ENCODE measurements at places on chromosomes 13 and 19.
A peak's percentile ranks its signal among the peaks of the same experiment; 100 is the strongest.

DNA sequence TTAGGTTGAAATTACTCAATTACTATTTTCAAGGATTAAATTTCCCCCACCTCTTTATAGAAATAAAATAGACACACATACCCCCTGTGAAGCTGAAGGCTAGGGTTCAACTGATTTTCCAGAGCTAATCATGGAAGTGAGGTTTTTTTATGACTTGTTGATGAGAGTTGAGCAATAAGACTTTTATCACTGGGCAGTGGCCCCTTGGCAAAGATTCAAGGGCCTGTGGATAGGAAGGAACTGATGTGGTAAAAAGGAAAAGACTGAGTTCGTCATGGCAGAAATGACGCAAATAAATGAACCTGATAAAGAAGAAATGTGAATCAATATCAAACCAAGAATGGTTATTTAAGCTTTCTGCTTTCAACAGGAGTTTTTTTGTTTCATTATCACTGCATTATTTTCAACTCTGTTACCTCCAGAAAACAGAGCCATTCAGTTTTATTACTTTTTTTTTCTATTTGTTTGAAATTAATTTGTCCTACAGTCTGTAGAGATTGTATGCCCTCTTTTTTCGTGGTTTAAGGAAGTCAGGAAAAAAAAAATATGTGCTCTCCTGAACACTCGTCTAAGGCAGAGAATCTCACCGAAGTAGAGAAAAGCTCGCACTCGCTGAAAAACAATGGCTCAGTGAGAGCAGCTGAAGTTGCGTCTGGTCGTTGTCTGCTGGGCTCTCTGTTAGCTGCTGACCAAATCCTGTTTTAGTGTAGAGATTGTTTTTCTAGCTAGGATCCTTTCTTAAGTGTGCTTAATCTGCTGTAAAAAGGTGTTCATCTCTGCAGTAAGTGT lies 38.9 kb downstream of the STOML3 start:
- DNase-seq: no peak

DNA sequence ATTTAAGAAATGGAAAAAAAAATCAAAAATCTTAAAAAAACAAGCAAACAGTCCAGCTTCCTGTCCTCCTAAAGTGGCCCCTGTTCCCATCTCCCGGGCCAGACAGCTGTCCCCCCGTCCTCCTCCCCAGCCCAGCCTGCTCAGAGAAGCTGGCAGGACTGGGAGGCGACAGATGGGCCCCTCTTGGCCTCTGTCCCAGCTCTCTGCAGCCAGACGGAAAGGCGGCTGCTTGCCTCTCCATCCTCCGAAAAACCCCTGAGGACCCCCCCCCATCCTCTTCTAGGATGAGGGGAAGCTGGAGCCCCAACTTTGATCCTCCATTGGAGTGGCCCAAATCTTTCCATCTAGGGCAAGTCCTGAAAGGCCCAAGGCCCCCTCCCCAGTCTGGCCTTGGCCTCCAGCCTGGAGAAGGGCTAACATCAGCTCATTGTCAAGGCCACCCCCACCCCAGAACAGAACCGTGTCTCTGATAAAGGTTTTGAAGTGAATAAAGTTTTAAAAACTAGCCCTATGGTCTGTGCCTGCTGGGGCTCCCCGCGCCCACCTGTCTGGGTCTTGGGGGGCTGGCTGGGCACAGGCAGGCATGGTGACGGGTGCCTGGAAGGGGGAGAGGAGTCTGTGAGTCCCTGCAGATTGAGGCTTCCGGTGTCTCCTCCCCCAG lies 3.8 kb downstream of the GADD45GIP1 start:
- DNase-seq: no peak

DNA sequence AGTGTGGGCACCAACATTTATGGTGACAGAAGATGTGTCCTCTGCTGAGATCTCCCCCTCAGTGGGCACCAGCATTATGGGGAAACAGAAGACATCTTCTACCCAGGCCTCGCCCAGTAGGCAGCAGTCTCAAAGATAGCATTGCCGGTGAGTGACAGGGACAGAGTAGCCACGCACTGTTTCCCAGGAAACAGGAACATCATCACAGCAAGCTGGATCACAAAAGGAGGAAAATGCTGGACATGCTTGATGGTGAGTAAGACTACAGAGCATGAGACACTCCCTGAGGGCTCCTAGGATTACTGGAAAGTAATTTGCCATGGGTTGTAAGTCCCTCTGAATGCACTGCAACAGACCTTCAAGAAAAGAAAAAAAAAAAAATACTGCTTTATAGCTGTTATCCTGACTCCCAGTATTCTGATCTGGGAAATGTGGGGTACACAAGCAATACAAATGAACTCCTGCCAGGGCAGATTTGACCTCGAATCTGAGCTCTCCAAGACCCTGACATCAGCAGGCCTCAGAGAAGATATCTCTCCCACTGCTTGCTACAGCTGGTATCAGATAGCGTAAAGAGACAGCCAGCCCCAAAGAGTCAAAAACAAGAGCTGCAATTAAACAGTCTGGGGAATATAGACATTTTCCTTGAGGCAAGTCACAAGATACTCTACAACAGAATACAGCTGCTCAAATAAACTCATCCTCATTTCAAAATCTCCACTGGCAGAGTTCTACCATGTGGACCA lies 180.4 kb downstream of the RBM26 start:
- DNase-seq: no peak

- DNase-seq: peak; percentile 78
These were observed 11.8 kb downstream of the PGLS start for GRCh38 chr19:17522988-17523872.

DNA sequence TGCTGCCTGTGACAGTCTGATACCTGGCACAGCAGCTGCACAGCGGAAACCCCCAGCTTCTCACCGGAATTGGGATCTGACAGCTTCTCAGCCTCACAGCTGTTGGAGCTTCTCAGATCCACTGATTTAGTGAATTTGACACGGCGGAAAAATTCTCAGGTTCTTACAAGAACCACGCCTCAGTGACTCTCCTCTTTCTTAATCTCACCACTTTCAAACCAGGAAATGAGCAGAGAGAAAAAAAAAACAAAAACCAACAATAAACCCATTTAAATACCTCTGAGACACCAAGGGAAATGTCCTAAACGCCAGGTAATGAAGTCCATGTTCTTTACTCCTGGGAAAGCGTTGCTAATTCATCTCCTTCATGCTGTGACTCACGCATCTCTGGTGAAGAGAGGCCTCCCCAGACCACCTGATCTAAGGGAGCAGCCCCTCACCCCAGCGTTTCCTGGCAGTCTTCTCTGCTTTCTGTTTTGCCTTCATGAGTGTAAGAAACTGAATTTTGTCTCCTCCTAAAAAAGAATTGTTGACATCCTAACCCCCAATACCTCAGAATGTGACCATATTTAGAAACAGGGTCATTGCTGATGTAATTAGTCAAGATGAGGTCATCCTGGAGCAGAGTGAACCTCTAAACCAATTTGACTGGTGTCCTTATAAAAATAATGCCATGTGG lies 15.9 kb upstream of the IZUMO2 start:
- no peak for DNase-seq

- no peak for DNase-seq
These were observed 69.6 kb downstream of the ERCC5 start for GRCh38 chr13:102915393-102915930.

DNA sequence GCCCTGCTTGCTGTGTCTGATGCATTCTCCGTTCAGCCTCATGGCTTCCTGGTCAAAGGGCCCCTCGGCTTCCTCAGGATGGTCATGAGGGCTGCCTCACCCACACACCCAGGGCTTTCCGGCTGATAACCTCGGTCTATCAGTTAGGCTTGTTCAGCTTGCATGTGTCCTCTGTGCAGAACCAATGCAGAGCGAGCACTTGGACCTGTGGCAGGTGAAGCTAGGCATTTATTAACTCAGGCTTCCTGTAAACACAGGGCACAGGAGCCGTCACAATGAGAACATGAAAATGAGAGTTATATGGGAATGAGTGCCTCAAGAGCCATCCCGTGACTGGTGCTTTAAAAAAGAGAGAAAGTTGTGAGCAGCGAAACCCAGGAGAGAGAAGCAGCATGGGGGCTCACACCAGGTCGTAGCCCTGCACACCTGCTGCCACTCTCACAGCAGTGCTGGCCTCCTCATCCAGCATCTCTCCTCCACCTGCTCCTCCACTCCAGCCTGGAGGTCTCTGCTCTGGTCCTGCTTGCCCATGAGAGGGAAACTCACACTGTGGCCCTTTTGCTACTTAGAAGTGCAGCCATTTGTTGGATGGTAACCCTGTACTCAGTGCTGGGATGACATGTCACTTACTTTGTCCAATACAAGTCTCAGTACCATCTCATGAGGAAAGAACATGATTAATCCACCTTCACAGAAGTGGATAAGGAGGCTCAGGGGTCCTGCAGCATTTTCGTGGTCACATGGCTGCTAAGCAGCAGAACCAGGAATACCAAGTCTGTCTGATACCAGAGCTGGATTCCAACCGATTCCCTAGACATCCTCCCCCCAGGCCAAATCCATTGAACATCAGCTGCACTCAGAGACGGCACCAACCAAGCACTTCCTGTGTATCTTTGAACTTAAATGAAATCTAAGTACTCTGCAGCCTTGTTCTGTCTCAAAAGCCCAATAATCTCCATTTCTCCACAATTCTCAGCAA lies 50.5 kb upstream of the IRS2 start:
- no peak for DNase-seq
